RPMI7951 (cell line): ENCODE measurements at places on chromosomes 7 and 10.

GRCh38 chr10:5545778-5546710 lies 21.3 kb downstream of the CALML3 start:
- DNase-seq = peak; percentile 61

GRCh38 chr7:13990319-13990983 lies 985 bp upstream of the ETV1 start:
- DNase-seq = peak; percentile 90

DNA sequence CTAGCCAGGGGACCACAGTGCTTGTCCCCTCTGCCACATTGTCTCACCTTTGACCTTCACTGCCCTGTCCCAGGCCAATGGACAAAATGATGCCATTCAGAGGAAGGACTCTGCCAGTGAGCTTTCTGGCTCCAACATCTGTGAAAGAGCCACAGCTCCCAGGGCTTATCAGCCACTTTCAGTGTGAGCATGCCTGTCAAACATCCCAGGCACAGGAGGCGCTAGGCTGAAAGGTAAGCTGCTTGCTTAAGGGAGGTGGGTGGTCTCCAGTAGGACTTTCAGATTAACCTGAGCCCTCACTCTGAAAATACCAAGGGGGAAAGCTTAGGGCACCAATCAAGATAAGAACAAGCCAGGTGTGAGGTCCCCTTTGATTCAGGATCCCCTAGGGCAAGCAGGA lies 59.8 kb upstream of the GDF10 start:
- DNase-seq = no peak

- no peak for DNase-seq
Measured at GRCh38 chr10:112792487-112793201, 157.4 kb upstream of the TCF7L2 start.

- peak; percentile 76 for DNase-seq
Measured at GRCh38 chr7:140562926-140563481, 77.6 kb downstream of the DENND2A start.

DNA sequence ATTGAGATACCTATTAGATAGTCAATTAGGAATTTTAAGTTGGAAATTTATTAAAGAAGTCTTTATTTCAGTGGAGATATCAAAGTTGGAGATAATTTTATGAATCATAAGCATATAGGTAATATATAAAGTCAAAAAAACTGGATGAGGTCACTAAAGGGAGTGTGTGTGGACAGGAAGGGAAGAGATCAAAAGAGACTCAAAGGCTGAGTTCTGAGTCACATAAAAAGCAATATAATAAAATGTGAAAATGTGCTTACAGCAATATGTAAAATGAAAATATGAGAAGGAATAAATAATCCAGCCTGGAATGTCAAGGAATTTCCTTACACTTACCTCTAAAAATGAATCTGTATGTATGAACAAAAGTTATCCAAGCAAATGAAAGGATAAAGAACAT lies 583.3 kb upstream of the SORCS1 start:
- DNase-seq = no peak

- DNase-seq = no peak
Measured at GRCh38 chr7:38955892-38956291, 21.8 kb upstream of the POU6F2 start.

- no peak for DNase-seq
Measured at GRCh38 chr7:152735443-152736004, 24.0 kb upstream of the ACTR3B start.

- DNase-seq = no peak
Measured at GRCh38 chr10:9645404-9645803, 1372.3 kb upstream of the CELF2 start.

DNA sequence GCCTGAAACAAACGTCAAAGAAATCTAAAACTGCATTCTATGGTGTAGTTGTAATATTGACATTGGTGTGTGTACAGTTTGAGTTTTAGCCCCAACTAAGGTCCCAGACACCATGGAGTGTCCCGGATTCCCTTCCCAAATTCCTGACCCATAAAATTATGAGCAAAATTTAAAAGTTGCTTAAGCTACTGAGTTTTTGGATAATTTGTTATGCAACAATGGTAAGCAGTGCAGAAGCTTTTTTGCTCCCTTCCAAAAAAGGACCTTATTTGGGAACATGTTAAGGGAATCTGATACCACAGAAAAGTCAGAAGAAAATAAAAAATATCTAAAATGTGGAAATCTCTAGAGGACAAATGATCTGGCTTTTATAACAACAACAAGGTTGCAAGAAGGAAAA lies 63.3 kb upstream of the KMT2E start:
- no peak for DNase-seq

- DNase-seq = no peak
Measured at GRCh38 chr10:34222359-34222758, 592.7 kb downstream of the PARD3 start.

DNA sequence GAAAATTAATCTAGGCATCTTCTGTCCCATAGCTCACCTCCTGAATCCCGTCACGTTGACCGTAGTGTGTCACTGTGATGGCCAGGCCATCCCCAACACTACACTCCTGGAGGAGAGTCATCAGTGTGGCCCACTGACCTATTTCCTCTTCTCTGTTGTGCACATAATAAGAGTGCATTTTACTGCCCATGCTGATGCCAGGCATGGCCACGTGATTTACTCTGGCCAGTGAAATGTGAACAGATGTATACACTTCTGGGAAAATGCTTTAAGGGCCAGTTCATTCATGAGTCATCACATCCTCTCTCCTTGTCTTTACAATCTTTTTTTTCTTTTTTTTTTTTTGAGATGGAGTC lies 101.9 kb upstream of the PIP4K2A start:
- DNase-seq = peak; percentile 98

- DNase-seq = no peak
Measured at GRCh38 chr10:88122145-88122544, 258.7 kb downstream of the PTEN start.

DNA sequence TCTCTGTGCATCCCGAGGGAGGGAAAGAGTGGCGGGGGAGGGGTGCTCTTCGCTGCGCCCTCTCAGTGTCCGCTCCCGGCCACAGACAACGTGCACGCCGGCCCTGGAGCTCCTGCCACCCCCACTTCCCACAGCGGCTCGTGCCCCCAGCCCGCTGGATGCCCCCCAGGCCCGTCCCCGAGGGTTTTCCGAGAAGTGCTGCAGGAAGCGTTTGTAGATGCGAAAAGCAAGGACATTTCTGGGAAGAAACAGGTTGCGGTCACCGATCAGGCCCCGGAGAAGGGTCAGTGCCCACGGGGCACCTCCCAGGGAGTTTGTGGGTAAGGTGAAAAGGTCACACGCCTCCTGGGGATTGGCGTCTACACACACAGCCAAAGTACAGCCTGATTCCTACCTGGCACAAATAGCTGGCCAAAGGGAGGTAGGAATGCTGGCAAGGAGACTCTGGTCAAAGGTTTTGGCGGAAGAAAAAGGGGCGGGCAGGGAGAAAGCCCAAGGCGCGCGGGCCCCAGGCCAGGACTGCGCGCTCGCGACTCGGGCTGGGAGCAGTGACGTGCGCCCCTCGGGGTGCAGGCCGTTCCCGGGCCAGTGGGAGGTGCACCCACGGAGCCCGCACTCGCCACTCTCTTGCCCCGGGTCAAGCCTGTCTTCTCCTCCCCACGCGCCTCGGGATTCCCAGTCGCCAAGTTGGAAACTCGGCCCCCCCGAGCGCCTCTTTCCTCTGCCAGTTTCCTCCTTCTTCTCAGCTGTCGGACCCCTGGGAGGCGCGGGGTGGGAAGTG lies 1.5 kb upstream of the NRP1 start:
- peak; percentile 96 for DNase-seq

GRCh38 chr10:28471652-28472050 lies 61.3 kb upstream of the WAC start:
- DNase-seq = no peak

- DNase-seq = no peak
Measured at GRCh38 chr10:26336979-26337378, 101.2 kb upstream of the APBB1IP start.

DNA sequence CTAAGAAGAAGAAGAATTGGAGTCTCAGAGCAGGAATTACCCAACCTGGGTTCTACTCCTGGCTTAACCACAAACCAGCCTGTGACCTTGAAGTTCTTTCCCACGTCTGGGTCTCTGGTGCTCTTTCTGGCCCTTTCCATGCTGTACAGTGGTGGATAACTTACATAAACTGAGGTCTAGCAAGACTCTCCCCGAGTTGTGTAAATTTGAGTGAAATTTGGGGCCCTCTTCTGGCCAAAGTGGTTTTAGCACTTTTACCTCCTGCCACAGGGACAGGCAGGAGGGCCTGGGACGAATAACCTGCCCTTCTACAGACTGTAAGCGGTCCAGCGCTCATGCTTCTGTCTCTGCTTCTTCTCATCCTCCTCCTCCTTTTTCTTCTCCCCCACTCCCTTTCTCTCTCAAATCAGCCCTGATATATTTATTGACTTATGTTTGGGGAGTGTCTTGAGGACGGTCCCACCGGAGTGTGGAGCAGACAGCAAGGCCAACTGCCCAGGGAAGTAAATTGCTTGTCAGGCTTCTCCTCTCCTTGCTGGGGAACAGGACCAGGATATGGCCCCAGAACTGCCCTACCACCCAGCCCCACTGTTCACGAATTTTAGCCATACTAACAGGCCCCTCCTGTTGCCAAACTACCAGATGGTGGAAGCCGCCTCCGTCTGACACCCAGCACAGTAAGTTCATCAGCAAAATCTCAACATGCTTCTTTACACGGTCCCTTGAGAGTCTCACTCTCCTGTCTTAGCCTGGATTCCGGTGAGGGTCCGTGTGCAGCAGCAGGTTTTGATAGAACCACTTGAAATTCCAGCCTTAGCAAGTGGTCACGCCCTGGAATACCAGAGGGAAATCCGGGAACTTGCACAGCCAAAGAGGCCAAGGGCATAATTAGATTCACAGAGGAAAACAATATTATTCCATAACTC lies 4.0 kb upstream of the SH3PXD2A start:
- peak; percentile 71 for DNase-seq

GRCh38 chr7:27952456-27953285 lies 212.7 kb downstream of the TAX1BP1 start:
- peak; percentile 43 for DNase-seq

DNA sequence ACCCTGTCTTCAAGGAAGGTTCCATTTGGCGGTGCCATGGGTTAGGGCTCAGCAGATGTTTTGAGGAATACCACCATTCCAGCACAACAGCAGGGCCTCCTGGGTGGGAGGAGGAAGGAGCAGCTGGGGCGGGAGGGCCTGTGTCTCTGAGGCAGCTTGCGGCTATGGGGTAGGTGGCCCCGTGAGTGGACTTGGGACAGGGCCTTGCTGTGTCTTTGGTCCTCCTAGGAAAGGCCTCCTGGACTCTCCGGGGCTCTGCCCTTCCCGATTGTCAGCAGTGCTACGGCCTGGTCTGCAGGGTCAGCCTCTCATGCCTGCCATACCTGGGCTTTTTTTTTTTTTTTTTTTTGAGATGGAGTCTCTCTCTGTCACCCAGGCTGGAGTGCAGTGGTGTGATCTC lies 96.7 kb downstream of the PAXIP1 start:
- no peak for DNase-seq

DNA sequence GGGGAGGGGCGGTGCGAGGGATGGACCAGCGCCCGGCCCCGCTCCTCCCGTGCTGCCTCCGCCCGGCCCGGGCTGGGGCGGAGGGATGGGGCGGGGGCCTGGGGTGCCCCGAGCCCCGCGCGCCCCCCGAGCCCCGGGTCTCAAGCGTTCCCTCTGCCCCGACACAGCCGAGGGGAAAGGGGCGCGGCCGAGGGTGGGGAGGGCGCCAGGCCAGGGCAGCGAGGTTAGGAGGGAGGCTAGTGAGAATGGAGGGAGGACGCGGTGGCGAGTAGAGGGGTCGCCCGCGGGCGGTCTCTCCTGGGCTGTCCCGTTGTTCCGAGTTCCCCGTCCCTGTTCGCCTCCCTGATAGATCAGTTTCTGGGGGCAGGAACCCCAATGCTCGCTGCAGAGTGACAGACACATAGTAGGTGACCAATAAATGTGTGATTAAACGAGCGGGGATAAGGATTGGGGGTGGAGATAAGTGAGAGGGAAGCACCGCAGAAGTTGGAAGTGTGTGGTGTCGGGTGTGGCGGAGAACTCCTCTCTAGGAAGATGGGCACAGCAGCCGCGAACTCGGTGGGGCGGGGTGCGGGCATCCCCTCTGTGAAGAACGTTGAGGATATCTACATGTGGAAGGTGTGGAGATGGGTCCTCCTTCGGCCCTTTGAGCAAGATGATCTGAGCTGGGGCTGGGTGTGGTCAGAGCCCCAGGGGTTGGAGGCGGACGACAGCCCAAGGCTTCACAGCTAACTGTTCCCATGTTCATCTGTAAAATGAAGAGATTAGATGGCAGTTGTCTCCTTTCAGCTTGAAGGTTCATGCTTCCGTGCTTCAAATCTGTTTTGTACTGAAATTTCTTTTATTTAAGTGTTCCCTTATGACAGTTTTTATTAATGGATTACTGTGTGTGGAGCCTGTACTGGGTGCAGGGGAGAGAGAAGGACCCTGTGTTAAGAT lies 580 bp downstream of the ZNF775 start:
- DNase-seq = peak; percentile 43

GRCh38 chr7:114923403-114923713 lies 1.5 kb downstream of the MDFIC start:
- no peak for DNase-seq

- DNase-seq = peak; percentile 82
Measured at GRCh38 chr7:85489498-85489897, 302.6 kb upstream of the SEMA3D start.

DNA sequence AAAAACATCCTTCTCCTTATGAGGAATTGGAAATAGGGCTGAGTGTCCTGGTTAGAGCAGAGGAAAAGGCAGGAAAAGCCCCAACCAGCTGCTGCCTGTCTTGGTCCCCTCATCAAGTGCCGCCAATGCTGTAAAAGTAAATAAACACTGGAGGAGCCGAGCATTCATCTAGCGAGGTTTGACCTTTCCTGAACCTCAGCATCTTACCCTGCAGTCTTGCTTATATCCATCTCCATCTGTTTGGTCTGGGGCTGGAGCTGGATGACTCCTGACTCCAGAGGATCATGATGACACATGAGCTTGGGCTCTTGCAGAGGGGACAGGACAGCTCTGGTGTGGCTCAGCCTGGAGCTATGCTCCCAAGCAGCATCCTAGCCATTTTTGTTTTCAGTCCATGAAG lies 501.1 kb downstream of the TNS3 start:
- peak; percentile 59 for DNase-seq

DNA sequence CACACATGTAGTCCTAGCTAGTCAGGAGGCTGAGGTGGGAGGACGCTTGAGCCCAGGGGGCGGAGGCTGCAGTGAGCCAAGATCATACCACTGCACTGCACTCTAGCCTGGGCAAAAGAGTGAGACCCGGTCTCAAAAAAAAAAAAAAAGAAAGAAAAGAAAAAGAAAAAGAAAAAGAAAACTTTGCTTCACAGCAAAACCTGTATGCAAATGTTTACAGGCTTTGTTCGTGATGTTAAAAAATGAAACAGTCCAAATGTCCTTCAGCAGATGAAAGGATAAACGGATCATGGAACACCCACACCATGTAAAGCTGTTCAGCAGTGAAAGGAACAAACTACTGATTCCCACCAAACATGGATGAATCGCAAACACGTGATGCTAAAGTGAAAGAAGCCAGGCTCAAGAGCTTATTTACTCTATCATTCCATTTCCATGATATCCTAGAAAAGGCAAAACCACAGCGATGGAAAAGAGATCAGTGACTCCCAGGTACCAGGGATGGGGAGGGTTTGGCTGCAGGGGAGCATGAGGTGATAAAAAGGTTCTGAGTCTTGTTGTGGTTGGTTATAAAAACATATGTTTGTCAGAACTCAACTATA lies 15.1 kb downstream of the LRRC20 start:
- DNase-seq = peak; percentile 16

- no peak for DNase-seq
Measured at GRCh38 chr10:102382871-102383270, 12.6 kb upstream of the NFKB2 start.

GRCh38 chr10:89440226-89441009 lies 26.1 kb downstream of the IFIT5 start:
- DNase-seq = no peak
